Hepatic stellate cell (primary cell): ENCODE measurements at places on chromosomes 11 and 22.
A peak's percentile ranks its signal among the peaks of the same experiment; 100 is the strongest.

- no peak for DNase-seq
These were observed 4.9 kb downstream of the PNPLA3 start for GRCh38 chr22:43928468-43928867.

DNA sequence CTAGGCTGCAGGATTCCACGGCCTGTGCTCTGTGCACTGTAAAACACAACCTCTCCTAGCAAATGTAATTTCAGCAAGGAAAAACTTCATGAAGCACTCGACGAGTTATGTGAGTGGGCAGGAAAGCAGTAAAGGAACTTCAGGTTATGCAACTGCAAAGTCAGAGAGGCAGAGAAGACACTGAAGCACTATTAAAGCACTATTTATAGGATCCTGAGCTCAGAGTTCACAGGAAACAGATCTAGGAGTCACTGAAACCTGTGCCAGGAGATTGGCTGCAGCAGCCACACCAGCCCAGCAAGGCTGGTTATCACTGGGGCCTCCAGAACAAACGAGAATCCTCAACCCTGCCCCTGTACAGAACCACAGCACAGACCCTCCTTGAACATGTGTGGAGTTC, 2.5 kb downstream of the SMIM35 start:
- DNase-seq = no peak

DNA sequence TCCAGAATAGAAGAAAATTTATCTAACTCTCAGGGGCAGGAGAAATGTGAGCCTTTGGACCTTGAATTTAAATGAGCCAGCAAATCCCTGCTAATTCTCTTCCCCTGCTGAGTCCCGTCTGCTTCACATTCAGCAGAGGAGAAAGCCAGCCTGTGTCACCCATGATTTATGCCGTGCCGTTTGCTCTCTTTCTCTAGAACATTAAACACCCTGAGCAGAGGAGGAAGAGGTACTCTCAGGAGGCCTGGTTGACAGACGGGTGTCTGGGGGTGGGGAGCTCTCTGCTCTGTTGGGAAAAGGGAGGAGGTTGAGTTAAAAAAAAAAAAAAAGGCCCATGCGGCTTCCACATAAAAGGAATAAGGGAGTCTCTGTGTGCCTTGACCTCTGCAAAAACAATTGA, 11.3 kb upstream of the MTMR3 start:
- DNase-seq = no peak

GRCh38 chr11:46264976-46265375, 12.5 kb upstream of the CREB3L1 start:
- no peak for DNase-seq

DNA sequence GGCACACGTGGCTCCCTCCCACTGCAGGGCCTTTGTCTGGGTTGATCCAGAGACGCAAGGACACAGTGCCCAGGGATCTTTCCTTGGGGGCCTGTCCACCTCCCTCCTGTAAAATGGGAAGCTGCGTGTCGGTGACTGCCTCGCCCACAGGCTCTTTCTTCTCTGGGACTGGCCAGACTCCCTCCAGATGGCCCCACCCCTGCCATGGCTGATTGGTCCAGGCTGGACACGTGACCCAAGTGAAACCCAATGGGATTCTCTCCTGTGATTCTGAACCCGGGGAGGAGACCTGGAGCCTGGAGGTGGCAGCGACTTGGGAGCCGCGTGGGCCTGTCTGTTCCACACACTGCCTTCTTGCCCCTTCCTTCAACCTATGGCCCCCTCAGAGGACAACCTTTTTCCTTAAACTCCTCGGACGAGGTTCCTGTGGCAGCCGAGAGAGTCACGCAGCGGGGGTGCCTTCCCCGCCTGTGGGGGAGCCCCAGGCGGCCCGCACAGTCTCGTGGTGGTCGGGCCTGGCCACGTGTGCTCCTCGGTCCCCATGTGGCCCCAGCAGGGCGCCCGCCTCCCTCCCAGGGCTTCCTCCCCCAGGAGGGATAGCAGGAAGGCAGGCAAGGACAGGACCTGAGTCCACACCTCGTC, 12.4 kb upstream of the MPPED1 start:
- DNase-seq = no peak

- DNase-seq = no peak
These were observed 1516.4 kb downstream of the TBC1D22A start for GRCh38 chr22:48278620-48279460.

DNA sequence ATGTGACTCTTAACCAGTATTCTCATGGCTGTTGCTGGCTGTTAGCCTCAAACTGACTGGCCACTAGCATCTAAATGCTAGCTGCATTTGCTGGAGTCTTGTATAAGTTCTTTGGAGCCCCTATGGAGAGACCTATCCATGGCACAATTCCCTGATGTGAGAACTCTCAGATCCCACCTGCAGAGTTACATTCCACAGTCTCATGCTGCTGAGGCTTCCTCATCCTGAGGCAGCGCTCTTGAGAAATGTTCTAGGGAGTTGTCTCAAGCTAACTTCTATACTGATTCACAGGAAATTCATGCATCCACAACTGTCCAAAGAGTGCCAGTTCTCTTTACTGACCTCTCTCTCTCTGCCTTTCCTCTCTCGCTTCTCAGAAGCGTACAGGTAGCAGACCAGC, 218.0 kb upstream of the PITPNB start:
- no peak for DNase-seq

DNA sequence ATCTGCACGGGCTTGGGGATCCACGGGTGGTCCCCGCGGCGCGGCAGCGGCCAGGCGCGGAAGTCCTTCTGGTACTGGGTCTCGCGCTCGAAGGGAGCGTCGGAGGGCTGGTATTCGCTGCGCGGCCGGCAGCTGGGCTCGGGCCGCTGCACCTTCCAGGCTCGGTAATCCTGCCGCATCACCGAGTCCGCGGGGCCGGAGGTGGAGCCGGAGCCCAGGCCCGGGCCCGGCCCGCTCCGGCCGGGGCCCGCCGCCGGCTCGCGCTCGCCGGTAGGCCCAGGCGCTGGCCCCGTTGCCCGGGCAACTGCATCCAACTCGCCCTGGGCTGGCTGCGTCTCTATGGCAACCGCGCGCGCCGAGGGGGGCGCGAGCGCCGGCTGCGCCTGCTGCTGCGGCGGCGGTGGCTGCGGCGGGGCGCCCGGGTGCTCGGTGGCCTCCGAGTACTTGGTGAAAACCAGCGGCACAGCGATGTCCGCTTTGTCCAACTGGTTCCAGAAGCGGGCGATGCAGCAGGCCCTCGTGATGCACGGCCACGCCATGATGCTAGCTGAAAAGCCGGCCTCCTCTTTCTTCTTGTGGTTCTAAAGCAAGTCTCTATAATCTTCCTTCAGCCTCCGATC, 897 bp downstream of the MAP6 start:
- DNase-seq = peak; percentile 46

GRCh38 chr11:103995896-103996295, 40.5 kb upstream of the DDI1 start:
- DNase-seq = no peak

DNA sequence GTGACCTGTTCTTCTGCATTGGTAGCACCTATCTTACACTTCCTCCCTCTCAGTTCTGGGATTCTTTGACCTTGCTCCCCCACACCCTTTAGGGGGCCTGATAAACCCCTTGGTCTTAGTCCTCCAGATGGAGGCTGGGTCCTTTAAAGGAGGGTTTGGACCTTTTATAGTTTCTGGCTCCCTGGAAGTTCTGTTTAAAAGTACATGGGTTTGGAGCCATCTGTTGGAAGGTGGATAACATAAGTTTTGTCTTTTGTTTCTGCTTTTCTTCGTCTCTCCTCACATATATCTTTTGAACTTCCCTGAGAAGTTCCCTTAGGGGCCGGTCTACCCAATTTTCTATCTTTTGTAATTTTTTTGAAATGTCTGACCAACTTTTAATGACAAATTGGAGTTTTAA, 17.9 kb upstream of the HYLS1 start:
- DNase-seq = no peak

- peak; percentile 86 for DNase-seq
These were observed 72.4 kb upstream of the FGF3 start for GRCh38 chr11:69891421-69892236.

GRCh38 chr22:19497245-19497644, 17.5 kb downstream of the CDC45 start:
- peak; percentile 72 for DNase-seq

GRCh38 chr11:1929621-1930461, 10.3 kb downstream of the TNNT3 start:
- no peak for DNase-seq

GRCh38 chr11:114171257-114172054, 111.9 kb downstream of the ZBTB16 start:
- no peak for DNase-seq

DNA sequence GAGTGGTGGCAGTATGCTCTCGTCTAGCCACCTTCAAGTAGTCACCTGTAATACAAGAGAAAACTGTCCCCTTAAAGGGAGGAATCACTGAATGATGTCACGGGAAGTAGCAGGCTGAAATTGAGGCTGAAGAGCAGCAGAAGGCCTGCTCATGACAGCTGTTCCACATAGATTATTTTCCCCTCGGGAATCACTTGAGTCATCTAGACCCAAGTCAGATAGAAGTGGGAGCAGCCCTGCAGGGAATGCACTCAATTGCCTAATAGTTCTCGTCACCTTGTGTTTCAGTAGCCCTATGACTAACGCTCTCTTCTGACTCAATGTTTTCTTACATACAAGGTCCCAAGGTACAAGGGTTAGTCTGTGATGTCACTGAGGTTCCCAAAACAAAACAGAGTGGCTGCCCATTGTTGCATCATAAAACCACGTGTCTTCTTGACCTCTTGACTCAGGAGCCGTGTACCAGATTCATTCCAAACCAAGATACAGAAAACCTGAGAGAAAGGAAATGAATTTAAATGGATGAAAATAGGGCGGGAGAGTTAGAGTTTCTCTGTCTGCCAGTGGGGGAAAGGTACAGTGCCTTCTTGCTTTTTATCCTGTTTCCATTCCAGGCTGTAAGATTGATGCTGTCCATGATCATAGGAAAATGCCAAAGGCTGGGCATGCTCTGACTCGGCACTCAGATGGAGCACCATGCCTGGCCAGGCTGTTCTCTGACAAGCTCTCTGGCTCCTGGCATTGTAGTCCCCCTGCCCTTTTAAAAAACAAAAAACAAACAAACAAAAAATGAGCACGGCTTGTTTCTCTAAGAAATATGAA, 21.6 kb upstream of the C11orf96 start:
- DNase-seq = peak; percentile 92

DNA sequence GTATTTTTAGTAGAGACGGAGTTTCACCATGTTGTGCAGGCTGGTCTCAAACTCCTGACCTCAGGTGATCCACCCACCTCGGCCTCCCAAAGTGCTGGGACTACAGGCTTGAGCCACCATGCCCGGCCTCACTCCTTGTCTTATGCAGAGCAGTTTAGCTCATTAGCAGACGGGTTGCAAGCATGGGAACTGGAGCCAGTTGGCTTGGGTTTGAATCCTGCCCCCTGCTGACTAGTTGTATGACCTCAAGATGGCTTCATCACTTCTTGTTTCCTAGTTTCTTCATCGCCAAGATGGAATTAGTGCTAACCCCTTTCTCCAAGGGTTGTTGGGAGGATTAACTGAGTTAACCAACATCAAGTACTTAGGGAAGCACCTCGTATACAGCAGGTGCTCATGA, 23.4 kb upstream of the RASD2 start:
- DNase-seq = no peak

DNA sequence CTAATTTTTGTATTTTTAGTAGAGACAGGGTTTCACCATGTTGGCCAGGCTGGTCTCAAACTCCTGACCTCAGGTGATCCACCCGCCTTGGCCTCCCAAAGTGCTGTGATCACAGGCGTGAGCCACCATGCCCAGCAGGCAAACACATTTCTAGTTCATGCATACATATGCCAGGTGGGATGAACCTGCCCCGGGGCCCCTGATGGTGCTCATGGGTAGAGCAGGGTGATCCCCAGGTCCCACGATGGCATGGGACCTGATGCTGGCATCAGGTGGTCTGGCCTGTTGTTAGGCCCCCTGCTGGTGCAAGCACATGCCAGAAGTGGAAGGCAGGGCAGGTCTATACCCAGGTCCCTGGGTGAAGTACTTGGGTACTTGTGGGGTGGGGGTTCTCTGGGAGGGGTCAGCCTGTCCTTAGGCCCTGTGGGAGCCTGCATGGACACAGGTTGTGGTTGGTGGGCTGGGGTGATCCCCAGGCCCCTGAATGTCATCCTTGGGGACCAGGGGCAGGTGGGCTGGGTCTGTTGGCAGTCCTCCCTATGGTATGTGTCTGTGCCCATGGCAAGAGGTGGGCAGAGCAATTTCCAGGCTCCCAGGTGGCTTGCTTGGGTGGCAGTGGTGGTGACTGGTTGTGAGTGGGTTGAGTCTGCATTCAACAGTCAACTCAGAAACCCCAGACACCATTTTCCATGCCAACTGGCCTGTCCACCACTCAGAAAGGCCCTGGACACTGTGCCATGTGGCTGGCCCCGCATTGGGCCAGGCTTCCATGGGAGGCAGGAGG, 9.6 kb upstream of the RGL4 start:
- DNase-seq = no peak

- DNase-seq = no peak
These were observed 501.7 kb downstream of the INSC start for GRCh38 chr11:15616130-15617105.

DNA sequence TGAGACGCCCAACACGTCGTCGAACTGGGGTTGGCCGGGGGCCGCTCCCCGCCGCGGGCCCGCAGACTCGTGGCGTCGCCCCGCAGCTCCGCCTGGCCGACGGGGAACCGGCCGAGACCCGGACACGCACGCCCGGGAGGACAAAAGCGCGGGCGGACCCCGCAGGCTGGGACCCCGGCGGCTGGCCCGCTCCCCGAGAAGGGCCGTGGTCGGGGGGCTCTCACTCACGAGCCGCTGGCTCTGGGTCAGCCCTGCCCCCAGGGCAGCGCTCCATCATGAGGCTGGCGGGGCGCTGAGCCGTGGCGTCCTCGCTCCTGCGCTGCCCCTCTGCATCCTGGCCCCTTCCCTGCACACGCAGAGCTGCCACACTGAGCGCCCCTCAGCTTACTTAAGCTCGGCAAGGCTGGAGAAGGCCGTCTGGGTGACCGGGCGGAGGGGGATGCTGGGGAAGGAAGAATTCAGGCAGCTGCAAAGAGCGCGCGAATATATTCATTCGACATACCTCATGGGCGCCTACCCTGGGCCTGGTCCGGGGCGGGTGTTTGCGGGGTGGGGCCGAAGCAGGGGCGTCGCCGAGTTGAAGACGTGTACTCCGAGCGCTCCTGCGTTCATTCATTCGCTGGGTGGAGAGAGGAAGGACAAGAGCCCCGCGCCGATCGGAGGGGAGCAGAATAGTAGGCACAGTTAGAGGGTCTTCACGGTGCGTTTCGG, 579 bp upstream of the CYB5R2 start:
- peak; percentile 35 for DNase-seq

DNA sequence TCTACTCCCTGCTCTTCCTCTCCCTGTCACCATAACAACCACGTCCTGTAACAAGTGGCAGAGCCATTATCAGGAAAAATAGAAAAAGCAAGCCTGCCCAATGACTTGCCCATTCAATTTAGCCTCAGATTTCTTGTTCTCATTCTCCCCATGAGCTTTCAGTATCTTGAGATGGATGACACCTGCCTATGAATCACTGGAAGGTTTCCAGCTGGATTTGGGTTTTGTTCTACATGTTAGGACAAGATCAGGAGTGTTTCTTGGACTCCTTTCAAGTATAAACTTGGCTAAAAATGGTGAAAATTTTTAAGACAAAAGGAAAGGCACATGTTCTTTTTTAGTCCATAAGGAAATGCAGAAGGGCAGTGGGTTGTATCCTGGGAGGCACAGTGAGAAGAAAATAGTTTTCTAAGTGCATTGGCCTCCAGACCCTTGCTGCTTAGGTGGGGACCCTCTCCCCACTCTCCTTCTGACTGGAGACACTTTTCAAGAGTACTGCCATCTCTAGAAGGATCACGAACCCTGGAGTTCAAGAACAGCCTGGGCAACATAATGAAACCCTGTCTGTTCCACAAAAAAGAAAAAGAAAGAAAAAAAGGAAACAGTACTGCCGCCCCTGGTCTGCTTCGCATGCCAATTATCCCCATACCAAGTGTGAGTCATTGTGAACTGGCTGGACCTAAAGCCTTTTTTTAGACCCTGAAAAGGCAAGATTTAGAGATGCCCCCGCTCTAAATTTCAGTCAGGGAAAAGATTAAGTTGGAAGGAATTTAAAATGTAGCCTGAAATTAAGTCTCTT, 51.0 kb downstream of the MTNR1B start:
- DNase-seq = peak; percentile 40
